ENCODE measurements at places on chromosomes 4 and X.

DNA sequence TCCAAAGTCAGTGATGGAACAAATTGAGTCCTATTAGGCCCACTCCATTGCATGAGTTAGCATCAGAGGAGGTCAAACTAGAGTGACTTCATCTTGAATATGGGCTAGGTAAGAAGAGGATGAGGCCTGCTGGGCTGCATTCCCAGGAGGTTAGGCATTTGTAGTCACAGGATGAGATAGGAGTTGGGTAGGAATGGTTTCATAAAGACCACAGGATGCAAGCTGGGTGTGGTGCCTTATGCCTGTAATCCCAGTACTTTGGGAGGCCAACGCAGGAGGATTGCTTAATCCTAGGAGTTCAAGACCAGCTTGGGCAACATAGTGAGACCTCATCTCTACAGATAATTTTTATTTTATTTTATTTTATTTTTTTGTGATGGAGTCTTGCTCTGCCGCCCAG is 26.8 kb downstream of the PDGFRA start:
- DNase-seq = peak; percentile 13

GRCh38 chr4:186707574-186707973 is 16.1 kb downstream of the FAT1 start:
- DNase-seq = no peak

DNA sequence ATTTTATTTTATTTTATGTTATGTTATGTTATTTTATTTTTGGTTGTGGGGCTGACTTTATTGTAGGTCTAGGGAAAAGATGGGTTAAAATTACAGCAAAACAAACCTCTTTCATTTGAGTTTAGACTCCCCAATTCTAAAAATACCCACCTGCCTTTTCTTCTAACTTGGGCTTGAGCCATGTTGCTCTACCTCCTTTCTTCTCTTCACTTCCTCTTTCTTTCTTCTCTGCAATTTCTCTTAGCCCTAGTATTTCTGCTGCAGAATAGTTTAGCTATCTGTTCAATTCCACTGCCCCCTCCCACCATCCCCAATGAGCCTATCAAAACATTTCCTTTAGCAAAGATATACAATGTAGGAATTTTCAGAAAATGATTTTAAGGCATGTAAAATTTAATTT is 653.3 kb downstream of the ARAP2 start:
- DNase-seq = no peak

- no peak for DNase-seq
Observed at GRCh38 chr4:56723201-56723605, 42.1 kb upstream of the HOPX start.

DNA sequence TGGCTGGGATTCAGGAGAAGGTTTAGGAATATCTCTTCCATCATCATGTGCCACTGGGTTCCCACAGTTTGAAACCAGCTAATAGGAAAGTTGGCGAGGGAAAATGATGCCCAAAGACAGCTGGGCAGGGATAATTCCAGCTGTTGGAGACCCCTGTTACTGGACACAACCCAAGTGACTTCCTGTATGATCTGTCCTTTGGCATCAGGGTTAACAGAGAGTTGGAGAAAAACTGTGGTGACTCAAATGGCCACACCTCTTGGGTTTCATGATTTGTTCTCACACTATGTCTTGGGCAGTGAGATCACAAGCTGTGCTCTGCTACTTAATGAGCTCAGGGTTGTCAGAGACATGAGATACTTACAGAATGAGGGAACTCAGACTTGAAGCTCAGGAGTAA is 3.8 kb downstream of the FGF16 start:
- peak; percentile 68 for DNase-seq

DNA sequence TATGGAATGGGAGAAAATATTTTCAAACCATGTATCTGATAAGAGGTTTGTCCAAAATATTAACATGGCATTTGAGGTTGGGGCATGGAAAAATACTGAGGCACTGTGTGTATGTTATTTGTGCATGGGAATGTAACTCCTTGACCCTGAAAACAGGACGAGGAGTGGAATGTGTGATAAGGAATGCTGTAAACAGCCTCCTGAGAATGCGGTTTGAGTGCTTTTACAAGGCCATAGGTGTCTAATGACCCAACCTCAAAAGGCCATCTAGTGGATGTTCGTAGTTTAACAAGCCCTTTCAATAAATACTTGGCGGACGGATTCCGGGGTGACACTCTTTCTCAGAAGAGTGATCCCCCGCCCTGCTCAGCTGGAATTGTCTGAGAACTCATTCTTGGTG is 162.9 kb upstream of the USP9X start:
- DNase-seq = peak; percentile 78

Measured in ELR (cell line).